ENCODE measurements at places on chromosomes 16 and 17.
A peak's percentile ranks its signal among the peaks of the same experiment; 100 is the strongest.

- DNase-seq: no peak
Observed at GRCh38 chr16:23072084-23072599, 77.1 kb downstream of the USP31 start.

DNA sequence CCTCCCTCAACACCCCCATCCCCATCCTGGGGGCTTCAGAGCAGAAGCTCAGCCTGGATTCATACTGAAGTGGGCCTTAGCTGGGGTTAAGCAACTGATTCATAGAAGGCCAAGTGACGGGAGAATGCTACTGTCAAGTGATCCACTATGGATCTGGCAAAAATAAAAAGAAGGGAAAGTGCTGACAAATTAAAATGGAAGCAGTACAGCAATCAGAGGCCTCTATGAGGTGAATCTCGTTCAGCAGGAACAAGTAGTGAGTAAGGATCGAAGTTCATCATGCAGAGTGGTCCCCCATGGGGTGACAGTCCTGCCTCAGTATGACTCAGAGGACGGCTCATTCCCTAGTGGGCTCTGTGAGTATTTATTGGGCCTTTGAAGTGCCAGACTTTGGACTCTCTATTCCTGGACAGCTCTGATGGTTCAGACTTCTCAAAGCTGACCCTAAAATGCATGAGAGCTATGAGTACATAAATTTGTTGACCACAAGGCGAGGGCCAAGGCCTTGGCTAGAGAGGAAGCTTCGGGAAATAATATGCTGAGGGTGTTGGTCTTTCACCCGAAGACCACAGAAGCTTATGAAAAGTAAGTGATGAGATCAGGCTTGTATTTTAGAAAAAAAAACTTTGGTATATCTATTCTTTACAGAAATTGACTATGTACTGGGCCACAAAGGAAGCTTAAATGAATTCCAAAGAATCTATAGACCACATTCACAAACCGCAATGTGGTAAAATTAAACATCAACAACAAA, 5.3 kb upstream of the NSMCE1 start:
- DNase-seq: no peak

DNA sequence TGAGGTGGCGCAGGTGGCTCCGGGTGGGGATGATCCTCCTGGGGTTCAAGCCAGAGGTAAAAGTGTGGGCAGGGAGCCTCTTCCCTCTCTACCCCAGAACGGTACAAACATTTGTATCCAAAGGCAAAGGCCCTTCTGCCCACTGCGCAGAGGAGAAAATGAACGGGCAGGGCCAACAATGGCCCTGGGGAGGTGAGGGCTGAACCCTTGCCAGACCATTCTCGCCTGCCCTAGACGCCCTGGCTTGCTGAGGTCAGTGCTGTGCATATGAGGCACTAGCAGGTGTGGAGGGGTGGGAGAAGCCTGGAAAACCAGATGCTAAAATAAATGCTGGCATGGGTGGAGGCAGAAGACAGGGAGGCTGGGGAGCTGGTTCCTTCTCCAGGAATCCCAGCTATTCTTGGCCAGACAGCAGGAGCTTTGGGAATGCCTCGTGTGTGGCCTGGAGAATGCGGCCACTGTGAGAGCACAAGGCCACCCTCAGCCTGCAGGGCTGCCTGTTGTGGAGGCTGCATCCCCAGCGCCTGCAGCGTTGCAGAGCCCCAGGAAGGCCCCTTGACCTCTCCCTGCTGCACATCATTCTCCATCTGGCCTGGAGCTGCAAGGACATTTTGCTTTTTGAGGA, 4.5 kb downstream of the C17orf50 start:
- no peak for DNase-seq

DNA sequence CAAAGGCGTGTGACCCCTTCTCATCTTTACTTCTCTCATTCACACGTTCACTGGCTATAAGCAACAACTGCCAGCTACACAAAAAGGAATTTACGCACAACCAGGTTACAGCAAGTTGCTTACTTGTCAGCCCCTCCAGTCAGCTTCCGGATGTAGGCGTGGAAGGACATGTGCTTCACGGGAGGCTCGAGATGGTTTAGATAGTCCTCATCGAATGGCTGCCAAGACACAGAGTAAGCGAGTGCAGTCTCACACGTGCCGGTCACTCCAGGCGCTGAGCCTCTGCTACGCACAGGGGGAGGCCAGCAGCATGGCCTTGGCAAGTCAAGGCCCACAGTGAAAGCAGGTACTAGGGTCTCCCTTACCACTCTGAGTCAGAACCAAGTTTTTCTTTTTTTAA, 28.3 kb downstream of the NPLOC4 start:
- DNase-seq: no peak

DNA sequence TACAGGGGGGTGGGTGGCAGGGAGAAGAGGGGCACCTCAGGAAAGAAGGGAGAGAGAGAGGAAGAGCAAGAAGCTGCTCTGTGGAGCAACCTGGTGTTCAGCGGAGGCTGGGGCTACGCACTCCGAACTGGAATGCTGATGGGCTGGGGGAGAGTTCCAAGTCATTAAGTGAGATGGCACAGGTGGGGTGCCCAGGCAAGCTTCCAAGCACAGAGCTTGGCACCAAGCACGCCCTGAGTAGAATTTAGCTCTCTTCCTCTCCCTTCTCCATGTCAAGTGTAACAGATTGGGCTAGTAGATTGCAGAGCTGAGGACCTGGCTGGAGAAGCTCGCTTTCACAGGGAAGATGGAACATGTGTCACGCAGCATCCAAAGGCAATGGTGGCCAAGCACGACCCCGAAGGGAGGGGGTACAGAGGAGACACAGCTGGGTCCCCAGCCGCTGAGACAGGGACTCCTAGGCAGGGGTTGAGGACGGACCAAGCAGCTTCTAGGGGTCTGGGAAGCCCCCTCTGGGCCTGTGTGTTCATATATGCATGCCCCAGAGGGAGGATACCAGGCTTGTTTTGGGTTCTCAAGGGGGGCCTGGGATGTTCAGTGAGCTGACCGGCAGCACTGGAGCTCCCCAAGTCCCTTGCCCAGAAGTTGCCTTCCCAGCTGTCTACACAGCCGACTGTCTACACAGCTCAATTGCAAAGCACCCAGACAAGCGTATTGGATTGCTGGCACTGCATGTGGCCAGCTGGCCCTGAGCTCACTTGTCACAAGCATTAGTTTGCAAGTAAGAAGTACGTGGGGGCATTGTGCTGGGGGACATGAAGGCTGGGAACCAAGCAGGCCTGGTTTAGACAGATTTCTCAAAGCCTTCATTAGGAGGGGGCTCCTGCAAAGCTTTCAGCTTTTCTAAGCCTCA, 247.8 kb downstream of the ENGASE start:
- DNase-seq: no peak

DNA sequence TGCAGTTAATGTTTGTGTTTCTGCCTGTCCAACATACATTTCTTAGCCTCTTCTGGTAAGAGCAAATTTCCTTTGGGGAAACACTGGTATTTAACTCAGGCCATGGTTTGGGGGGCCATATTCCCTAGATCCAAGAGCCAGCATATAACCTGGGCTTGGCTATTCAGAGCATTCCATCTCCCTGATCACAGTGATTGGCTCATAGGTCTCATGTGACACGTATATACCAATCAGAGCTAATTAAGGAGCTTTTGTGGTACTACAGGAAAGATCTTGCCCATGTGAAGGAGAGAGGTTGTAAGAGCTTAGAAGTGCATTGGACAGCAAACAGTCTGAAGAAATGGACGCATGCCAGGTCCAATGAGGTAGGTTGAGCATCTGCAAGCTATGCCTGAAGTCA, 33.4 kb upstream of the GPR139 start:
- no peak for DNase-seq

DNA sequence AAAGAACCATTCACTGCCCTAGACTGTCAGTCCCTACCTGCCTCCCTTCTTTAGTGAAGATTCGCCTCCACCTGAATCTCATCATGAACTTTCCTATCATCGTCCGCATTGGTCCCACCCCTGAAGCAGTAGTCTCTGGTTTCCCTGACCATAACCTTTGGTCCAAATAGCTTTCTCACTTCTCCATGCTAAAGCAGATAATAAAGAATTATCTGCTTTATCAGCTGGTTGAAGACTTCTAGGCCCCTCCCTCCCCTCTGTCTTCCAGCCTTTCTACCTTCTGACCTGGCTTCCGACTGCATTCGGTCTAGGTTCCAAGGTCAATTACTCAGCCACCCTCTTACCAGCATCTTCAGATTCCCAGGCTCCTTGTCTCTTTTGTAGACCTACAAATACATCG, 650.9 kb downstream of the HS3ST4 start:
- DNase-seq: no peak

- no peak for DNase-seq
Observed at GRCh38 chr17:77451894-77452852, 311.4 kb downstream of the SEC14L1 start.

- DNase-seq: no peak
Observed at GRCh38 chr16:1734816-1735215, 28.8 kb downstream of the MAPK8IP3 start.

DNA sequence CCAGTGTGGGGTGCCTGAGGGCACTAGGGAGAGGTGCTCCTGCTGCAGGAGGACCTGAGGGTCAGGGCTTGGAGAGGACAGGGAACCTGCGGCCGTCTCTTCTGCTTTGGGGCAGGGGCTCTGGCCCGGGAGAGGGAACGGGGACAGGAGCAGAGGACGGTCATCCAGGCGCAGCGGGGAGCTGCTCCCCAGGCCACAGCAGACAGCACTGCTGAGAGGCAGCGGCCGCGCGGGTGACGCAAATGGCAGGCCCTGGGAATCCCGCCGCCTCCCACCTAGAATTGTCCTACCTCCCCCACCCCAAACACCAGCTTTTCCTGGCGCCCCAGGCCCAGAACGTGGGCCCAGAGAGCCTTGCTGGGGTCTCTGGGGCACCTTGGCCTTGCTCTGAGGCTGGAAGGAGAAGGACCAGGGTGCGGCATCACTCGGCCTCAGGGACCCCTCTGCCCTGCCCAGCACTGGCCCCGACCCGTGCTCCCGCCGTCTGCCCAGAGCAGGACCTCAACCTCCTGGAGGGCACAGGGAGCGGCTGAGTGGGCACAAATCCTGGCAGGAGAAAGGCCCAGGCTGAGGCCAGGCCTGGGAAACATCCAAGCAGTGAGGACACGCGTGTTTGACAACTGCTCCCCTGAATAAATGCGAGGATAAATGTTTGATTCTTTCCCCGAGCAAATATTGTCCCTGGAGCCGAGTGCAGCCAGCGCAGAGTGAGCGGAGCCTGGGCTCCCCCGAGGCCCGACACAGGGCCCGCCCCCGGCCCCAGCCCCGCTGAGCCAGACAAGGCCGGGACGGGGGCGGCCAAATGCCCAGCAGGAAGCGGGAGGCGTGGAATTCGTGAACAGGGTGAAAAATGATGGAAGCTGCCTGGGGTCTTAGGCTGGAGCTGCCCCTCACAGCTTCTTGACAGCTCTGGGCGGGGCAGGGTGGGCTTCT, 8.5 kb downstream of the SSTR5 start:
- DNase-seq: no peak

GRCh38 chr17:79939755-79940458, 95.8 kb downstream of the TBC1D16 start:
- no peak for DNase-seq

GRCh38 chr17:5031365-5032082, 3.7 kb downstream of the SLC52A1 start:
- DNase-seq: peak; percentile 65

DNA sequence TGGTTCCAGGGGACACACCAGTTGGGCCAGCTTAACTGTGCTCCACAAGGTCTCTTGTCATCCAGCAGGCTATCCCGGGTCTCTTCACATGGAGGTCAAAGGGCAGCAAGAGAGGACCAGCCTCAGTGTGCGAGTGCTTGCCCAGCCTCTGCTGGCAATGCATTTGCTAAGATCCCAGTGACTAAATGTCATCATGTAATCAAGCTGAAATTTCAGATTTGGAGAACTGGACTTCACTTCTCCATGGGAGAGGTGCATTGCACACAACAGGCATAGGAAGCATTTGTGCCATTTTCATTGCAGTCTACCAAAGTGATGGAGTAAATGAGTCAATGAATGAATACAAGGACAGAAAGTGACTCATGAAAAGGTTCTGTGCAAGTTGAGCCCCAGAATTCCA, 51.2 kb upstream of the KDM8 start:
- no peak for DNase-seq

- no peak for DNase-seq
Observed at GRCh38 chr17:67546578-67547527, 169.8 kb downstream of the PITPNC1 start.

GRCh38 chr17:43831633-43832032, 1.3 kb downstream of the MPP3 start:
- no peak for DNase-seq

DNA sequence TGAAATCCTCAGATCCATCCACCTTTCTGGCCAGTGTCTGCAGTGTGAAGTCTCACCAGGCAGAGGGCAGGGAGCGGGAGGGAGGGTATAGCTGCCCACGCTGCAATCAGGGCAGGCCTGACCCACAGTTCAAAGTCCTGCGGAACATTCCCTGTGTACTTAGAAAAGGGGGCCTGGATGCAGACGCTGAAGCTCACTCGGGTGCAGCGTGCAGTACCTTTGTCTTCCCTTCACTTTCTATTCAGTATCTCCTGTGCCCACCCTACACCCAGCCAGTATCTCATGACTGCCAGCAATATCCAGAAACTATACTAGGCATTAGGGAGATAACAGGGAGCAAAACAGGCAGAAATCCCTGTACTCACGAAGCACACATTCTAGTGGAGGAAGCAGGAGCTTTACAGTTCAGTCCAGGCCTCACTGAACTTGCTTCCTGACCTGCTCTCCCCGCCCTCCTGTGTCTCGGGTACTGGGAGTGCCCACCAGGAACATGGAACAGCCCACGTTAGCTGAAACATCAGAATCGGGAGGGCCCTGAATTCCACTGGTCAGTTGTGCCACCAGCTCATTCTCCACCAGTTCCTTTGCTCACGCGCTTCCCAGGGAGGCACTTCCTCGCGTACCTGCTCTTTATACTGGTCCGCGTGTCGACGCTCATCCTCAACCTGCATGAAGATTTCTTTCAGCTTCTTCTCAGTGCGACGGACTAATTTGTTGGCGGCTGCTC, 42.2 kb downstream of the NDEL1 start:
- no peak for DNase-seq

- DNase-seq: no peak
Observed at GRCh38 chr17:50331085-50331791, 14.7 kb upstream of the XYLT2 start.

GRCh38 chr17:70525961-70526360, 356.6 kb downstream of the KCNJ2 start:
- DNase-seq: no peak

- DNase-seq: no peak
Observed at GRCh38 chr17:4354862-4355514, 11.5 kb downstream of the UBE2G1 start.

- no peak for DNase-seq
Observed at GRCh38 chr16:2776500-2777139, 460 bp downstream of the ELOB start.

GRCh38 chr16:29256501-29256981, 150.0 kb downstream of the NPIPB11 start:
- no peak for DNase-seq

- no peak for DNase-seq
Observed at GRCh38 chr17:28326114-28326513, 7.1 kb downstream of the TMEM97 start.

- no peak for DNase-seq
Observed at GRCh38 chr17:12627781-12628451, 37.8 kb upstream of the MYOCD start.
